ENCODE measurements at places on chromosomes 3 and 15.

GRCh38 chr3:90180096-90180495, 1072.7 kb downstream of the EPHA3 start:
- no peak for DNase-seq

GRCh38 chr15:64836023-64836536, 5.6 kb upstream of the PLEKHO2 start:
- no peak for DNase-seq

- DNase-seq, result no peak
Measured at GRCh38 chr15:61389334-61390028, 160.4 kb upstream of the RORA start.

DNA sequence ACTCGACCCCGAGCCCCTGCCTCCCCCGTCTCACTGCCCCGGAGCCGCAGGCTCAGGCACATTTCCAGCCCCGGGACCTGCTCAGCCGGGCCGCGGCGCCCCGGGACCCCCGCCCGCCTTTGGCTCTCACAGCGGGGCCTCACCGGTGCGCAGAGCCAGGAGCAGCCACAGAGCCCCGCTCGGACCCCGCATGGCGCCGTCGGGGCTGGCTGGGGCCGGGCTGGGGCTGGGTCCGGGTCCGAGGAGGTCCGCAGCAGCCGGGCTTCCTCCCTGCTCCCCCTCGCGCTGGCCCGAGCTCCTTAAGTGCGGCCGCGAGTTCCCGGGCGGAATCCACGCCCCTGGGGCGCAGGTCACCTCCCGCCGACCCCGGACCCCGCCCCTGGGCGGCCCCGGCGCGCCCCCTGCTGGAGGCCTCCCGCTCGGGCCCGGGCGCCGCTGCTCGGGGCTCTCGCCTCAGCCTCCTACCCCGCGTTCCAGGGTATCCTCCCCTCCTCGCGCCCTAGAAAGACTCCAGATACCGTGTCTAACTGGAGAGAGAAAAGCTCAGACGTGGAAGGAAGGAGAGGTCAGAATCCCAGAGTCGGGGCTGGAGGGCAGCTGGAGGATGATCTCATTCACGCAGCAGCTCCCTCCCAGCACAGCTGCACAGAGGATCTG, at the start of gene MELTF:
Gene MELTF (minus strand): TSS at position 307 of the 657 bp plus-strand sequence. CDS start 115 bp downstream, at position 192.
- DNase-seq, result peak; percentile 91

DNA sequence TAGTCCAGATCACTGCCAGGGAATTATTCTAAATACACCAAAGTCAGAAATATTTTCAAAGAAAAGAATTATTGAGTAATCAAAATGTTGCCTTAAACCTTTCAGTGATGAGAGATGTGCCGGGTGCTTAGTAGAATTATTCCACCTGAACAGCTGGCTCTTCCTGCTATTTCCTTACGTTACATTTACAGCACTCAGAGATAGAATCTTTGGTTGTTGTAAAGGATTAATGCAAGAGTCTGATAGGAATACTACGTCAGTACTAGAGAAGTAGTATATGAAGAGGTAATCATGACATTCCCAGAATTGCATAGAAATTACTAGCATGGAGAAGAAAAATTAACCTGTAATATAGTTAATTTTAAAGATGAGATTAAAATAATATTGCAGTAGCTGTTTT, 50.9 kb upstream of the ZDHHC23 start:
- DNase-seq, result no peak

DNA sequence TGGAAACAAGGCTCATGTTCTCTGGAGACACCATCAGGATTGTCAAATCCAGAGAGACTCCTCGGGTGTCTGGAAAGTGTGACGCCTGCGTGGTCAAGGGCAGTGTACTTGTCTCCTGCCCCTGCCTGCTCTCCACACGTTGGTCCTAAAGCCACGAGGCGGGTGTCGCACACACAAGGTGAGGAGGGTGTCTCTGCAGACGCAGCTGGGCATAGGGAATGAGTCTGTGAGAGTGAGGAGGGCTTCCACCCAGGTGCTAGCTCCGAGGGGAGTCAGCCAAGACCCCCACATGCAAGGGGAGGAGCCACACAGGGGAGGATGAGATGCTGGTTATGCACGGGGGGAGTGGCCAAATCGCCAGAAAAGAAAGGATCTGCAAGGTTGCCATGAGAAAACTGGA, 27.9 kb upstream of the OCA2 start:
- no peak for DNase-seq

- DNase-seq, result no peak
Measured at GRCh38 chr15:71973366-71973765, 144.6 kb downstream of the MYO9A start.

DNA sequence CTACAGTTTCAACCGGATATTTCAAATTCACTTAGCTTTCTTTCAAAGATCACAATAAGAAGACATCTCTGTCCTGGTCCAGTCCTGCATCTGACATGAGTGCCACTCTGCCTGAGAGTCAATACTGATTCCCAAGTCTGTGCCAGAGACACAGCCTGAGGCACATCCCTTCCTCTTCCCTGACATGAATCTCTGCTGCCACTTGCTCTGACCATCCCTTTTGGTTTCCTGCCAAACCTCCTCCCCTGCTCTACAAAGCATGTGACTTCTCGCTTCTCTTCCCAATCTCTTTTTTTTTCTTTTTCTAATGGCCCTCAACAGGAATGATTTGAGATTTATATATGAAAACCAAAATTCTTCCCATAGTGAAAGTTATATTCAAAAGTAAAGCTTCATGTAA, 117.9 kb downstream of the MECOM start:
- peak; percentile 13 for DNase-seq

GRCh38 chr3:190375246-190375645, 12.7 kb upstream of the CLDN16 start:
- DNase-seq, result no peak

DNA sequence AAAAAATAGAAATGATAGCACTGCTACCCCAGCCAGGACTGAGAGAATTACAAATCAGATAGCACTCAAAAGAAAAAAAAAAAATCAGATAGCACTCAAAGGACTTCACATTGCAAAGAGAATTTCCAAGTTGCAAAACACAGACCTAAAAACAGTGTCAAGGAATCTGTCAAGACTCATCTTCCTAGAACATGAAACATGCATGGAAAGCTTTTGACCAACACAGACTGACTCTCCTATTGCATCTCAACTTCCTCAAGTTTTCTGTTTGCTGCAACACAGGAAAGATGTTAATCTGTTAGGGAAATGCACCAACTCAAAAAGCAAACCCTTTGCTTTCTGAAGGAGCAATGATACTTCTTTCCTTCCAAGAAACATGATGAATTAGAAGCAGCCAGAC, 42.3 kb downstream of the RAB27A start:
- DNase-seq, result no peak

GRCh38 chr15:85399627-85400026, 19.2 kb downstream of the AKAP13 start:
- no peak for DNase-seq

DNA sequence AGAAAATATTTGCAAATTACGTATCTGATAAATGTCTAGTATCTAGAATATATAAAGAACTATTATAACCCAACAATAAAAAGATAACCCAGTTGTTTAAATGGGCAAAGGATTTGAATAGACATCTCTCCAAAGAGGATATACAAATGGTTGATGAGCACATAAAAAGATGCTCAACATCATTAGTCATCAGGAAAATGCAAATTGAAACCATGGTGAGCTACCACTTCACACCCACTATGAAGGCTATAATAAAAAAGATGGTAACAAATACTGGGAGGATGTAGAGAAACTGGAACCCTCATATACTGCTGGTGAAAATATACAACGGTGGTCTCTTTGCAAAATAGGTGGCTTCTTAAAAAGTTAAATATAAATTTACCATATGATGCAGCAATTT, 28.0 kb downstream of the RAD51 start:
- DNase-seq, result no peak

GRCh38 chr15:48384616-48385015, 53.4 kb downstream of the DUT start:
- no peak for DNase-seq

DNA sequence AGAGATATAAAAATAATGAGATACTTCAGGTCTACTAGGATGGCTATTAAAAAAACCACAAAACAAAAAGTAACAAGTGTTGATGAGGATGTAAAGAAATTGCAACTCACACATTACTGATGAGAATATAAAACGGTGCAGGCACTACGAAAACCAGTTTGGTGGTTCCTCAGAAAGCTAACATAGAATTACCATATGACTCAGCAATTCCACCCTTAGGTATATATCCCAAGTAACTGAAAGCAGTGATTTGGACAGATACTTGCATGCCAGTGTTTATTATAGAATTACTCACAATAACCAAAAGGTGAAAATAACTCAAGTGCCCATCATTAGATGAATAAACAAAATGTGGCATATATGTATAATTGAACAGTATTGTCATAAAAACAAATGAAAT, 87.5 kb upstream of the MELTF start:
- no peak for DNase-seq

DNA sequence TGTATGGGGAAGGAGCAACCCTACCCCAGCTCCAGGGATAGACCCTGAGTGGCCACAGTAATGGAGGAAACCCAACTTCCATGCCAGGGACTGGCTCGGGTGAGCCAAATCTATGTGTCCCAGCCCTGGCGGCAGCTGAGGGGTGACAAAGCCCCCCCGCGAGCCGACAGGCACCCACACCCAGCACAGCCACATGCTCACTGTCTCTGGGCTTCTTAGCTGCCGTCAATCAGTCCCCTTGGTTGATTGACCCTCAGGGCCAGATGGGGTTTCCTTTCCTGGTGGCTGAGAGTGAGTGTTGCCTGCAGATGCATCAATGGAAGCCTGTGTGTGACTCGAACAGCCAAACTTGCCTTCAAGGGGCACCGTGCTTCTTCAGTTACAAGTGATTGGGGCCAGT, 2.1 kb upstream of the OCA2 start:
- DNase-seq, result no peak

DNA sequence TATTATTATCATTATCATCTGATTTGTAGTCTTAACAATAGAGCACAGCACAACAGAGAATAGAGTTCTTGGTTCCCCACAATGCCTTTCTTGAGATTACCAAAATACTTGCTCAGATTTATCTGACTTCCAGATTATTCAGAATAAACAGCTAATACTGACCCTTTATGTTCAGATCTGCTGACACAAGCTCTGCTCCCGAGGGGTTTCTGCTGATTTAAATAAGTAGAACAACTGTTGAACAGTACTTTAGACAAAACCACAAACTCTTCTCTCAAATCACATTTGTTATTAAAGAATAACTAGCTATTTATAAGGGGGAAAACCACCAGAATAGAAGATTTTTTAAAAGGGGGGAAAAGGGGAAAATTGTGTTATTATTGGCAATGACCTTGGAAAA, 380.2 kb upstream of the ATP11B start:
- no peak for DNase-seq

DNA sequence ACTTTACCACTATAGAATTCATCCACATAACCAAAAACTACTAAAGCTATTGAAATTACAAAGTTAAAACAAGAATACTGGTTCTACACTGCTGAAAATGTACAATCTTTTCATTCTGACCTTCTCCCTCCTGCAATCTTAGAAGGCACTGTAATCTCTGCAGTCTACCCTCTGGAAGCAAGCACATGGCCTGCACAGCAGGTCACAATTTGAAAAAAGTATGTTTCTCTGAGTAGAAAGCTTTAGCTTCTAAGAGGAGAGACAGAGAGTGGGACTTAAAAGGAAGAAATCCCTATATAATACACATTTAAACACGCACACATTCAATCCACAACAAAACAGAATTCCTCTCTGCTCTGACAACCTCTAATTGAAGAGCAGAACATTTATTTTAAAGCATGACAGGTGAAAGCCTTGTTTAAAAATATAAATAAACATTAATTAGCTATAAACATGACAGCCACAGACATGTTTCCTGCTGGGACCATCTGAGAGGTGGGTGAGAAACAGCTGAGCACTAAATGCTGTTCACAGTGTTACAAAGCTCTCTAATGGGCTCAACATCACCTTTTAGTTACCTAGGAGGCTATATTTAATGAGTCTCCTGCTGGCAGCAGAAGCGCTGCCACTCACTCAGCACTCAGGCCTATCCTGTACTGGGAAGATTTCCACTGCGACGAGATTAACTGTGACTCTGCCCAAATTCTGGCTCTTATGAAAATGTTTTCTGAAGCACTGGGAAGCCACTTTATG, 447.4 kb downstream of the AGBL1 start:
- DNase-seq, result no peak

DNA sequence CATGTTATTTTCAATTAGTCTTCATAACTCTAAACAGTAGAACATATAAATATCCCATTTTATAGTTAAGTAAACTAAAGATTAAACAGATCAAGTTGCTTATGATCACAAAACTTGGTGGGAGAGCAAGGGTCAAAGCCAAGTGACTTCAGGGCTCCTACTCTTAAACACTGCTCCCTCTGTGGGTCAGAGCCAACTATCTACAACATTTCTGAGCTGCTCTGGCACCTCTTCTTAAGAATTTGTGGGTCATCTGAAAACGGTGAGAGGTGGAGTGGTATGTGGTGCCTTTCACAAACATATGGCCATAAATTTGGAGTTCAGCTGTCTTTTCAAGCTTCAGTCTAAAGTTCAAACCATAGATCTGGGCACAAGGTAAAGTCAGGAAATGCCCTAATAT, 10.9 kb downstream of the ATG3 start:
- DNase-seq, result no peak

- no peak for DNase-seq
Measured at GRCh38 chr3:152299249-152299976, 30.7 kb downstream of the MBNL1 start.

DNA sequence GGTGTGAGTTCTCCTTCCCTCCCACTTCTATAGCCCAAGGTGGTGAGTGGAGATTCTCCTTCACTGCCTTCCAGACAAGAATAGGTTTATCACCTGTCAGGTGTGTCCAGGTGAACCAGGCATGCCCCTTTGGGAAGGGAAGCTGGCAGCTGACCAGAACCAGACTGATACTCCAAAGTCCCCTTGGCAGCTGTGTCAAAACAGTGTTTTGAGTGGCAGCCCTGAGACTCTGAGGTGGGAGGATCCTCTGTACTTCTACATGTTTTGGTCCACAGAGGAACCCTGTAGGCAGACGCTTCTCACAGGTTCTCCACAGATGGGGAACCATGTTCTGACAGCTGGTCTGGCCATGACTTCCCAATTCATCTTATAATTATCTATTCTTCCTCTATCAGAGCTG, 30.1 kb downstream of the ISL2 start:
- DNase-seq, result no peak

DNA sequence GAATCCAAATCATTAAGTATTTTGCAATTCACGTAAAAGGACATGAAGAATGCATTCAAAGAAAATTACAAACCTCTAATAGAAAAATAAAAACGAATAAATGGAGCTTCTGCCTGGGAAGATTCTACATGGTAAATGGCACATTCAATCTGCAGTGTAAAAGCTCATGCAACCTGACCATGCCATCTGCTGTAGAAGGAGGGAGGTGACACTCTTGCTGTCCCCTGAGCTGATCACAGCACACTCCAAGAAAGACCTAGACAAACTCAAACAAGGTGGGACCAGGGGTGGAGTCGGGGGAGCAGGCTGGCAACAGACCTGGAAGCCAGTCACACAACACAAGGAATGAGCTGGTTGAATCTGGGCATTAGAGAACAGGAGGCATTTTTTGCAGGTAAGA, 101.8 kb downstream of the BDH1 start:
- DNase-seq, result no peak

GRCh38 chr15:97456521-97457202, 503.8 kb upstream of the ARRDC4 start:
- no peak for DNase-seq
